Stimulated activated CD4-positive, alpha-beta T cell treated with anti-CD3 and anti-CD28 coated beads, Interleukin-1b, Interleukin-23, amount 100 ng/mL, for 1 hour (primary cell): ENCODE measurements at places on chromosomes 4 and X.

GRCh38 chr4:38489924-38490639, 173.9 kb upstream of the KLF3 start:
- no peak for DNase-seq

DNA sequence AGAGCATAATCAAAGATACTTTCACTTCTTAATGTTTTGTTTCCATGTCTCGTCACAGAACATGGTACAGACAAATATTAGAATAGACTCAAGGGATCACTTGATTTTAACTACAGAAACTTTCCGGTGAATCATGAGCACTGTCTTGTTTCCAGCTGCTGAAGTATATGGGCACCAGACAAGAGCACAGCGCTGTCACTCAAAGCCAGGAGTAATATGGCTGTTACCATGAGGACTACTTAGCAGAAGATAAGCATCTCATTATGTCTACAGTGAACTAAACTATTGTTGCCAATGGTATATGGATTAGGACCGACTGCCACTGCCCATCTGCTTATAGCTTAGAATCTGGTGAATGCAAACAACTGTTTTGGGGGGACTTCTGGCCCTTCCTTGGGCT, 34.3 kb downstream of the MECP2 start:
- DNase-seq, result no peak

DNA sequence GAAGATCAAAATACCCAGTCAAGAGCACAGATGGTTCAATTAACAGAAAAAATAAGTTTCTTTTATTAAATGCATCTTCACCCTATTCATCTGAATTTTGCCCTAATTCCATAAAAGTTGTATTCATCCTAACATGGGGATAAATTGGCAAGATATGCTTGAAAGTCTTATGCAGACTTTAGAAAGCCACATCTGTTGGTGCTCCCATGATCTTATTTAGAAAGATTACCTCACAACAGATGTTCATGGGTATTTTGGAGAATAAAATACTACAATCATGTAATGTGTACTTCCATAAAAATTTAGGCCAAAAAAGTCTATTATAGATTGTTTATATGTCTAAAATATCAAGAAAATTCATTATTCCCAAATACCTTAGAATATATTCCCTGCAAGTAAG, 510.3 kb downstream of the TECRL start:
- no peak for DNase-seq

- DNase-seq, result no peak
Measured at GRCh38 chr4:139465922-139466321, 12.0 kb downstream of the RAB33B start.

DNA sequence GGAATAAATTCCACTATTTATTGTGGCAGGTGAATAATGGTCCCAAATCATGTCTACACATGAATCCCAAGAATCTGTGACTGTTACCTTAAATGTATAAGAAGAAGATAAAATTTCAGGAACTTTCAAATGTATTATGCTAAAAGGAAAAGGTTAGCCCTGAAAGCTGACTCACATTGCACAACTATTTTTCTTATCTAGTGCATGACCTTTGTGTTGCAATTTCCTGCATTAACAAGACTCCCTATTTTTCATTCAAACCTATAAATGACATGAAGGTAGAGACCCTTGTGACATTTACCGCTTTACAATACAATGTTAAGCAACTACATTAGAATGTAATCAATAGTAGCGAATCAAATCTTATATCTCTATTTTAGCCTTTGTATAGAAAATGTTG, 36.7 kb downstream of the UBQLN2 start:
- DNase-seq, result no peak

DNA sequence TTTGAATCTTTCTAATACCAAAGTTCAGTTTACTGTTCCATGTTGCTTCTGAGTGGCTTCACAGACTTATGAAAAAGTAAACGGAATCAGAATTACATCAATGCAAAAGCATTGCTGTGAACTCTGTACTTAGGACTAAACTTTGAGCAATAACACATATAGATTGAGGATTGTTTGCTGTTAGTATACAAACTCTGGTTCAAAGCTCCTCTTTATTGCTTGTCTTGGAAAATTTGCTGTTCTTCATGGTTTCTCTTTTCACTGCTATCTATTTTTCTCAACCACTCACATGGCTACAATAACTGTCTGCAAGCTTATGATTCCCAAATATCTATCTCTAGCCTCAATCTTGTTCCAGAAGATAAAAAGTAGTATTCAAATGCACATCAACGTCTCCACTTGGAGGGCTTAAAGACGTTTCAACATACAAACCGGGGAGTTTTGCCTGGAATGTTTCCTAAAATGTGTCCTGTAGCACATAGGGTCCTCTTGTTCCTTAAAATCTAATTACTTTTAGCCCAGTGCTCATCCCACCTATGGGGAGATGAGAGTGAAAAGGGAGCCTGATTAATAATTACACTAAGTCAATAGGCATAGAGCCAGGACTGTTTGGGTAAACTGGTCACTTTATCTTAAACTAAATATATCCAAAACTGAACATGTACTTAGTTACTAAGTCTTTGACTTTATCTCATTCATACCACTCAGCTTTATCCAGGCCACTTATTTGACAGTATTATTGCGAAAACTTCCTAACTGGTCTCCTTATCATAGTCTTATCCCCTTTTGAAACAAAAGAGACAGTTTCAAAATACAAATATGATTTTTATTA, 3.6 kb upstream of the AFP start:
- no peak for DNase-seq

- no peak for DNase-seq
Measured at GRCh38 chrX:53421772-53422085, 725 bp downstream of the SMC1A start.

DNA sequence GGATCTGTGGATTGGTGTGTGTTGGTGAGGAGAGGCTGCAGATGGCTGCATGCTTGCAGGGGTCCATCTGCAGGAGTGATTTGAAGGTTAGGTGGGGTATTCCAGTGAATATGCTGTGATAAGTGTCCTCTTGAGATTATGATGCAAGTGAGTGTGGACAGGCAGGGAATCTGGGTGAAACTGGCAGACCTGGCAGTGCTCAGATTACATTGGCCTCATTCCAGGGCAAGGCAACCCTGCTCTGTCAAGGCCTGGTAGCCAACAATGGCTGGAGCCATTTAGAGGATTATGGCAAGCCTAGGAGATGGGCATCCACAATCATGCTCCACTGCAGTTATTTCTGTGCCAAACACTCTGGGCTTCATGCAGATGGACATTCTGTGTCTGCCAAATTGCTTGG, 113.9 kb downstream of the RTL3 start:
- DNase-seq, result no peak

GRCh38 chrX:66504481-66504880, 134.4 kb downstream of the EDA2R start:
- DNase-seq, result no peak

GRCh38 chrX:13069771-13070416, 25.5 kb upstream of the FAM9C start:
- no peak for DNase-seq

- DNase-seq, result no peak
Measured at GRCh38 chr4:155288999-155289398, 80.6 kb downstream of the NPY2R start.

DNA sequence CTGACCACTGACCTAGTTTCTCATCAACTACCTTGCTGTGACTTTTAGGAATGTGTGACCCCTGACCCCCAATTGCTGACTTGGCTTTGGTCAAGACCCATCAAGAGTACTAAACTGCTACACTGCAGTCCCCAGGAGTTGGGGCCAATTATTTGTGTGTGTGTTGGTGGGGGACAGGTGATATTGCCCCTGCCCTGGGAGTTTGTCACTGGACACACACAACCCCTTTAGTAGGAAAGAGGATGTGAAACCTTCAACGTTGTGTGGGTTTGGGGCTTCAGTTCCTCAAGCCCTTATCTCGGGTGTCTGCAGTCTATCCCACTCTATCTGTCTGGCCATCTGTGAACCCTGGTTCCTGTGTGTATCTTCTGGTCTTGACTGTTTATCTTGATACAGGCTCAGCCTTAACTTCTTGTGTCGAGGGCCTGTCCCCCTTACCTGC, 6.5 kb downstream of the SASH3 start:
- no peak for DNase-seq

- DNase-seq, result no peak
Measured at GRCh38 chrX:134249241-134249640, 12.3 kb downstream of the CCDC160 start.

DNA sequence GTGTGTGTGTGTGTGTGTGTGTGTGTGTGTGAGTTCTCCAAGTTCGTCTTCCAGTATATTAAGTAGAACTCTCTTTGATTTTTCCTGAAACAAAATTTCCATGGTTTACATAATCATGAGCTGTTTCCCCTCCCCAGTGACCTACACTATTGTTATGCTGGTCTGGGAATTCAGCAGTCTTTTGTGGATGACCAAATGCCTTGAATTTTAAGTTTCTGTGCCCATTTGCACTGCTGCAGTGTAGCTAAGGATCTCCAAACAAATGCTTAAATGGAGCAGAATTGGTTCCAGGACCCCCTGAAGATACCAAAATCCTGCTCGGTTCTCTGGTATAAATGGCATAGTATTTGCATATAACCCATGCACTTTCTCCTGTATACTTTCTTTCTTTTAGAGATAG, 77.2 kb upstream of the SLC34A2 start:
- DNase-seq, result no peak

DNA sequence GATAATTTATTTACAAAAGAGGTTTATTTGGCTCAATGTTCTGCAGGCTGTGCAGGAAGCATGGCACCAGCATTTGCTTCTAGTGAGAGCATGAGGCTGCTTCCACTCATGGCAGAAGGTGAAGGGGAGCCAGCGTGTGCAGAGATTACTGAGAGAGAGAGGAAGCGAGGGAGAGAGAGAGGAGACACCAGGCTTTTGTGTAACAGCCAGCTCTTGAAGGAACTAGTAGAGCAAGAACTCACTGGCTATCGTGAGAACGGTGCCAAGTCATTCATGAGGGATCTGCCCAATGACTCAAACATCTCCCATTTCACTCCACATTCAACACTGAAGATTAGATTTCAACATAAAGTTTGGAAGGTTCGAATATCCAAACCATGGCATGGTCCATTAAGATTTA, 12.7 kb downstream of the GUCY1A1 start:
- no peak for DNase-seq

DNA sequence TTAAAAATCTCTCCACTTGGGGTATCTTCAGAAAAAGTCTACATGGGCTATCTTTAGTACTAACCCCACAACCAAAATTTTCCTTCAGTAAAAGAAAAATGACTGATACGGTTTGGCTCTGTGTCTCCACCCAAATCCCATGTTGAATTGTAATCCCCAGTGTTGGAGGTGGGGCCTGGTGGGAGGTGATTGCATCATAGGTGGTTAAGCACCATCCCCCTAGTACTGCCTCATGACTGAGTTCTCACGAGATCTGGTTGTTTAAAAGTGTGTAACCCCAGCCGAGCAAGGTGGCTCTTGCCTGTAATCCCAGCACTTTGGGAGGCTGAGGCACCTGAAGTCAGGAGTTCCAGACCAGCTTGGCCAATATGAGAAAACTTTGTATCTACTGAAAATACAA, 66.8 kb downstream of the USP46 start:
- DNase-seq, result no peak

- DNase-seq, result no peak
Measured at GRCh38 chr4:153518001-153518400, 51.8 kb downstream of the TMEM131L start.

DNA sequence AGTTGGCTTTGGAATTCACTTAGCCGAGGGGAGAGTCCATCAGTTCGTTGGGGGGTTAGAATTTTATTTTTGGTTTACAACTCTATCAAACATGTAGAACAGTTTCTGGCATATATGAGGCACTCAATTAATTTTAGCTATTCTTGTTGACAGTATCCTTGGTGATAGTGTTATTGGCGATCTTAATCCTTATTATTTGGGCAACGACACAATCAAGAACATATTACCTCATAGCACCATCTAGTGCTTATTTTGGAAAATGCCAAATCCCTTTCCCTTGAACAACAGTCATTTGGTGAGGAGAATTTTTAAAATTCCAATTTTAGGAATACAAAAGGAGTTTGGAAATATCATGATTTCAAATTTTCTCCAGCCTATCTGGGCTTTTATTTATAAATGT, 17.9 kb upstream of the PGRMC1 start:
- no peak for DNase-seq

DNA sequence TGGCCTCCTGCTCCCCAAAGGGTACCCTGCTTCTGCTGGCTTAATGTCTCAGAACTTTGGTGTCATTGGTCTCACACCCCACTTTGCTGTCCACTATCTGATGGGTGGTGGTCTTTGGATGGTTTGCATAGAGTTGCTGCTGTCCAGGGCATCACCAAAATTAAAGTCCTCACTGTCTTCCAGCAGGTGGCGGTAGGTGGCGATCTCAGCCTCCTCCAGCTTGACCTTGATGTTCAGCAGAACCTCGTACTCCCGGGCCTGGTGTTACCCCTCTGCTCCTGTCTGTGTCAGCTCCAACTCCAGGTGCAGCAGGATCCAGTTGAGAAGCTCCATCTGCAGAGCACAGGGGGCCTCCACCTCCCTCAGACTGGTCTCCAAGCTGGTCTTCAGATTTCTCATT, 1169.5 kb upstream of the PABPC4L start:
- DNase-seq, result no peak

DNA sequence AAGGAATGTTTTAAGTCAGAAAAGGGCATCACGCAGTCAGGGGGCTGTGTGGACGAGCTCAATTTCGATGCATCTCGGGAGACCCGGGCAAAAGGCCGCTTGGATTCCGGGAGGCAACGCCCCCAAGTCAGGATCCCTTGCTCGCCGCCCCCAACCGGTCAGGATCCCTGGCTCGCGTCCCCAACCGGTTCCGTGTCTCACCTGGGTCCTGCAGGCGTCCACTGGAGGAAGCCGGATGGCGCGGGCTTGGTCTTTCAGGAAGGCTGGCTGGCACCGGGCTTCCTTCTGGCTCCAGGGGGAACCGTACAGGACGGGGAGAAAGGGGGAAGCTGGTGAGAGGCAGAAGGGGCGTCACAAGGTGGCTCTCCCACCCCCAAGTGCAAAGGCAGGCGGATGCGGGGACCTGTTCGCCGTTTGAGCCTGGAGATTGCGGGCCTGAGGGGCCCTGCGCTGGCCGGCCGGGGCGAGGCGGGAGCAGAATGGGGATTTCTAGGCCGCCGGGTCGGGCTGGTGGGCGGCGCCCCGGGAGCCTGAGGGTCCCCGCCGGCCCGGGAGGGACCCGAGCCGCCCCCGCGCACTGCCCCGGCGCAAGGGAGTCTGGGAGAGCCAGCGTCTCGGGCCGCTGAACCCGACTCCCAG, 84.7 kb downstream of the HPRT1 start:
- no peak for DNase-seq

DNA sequence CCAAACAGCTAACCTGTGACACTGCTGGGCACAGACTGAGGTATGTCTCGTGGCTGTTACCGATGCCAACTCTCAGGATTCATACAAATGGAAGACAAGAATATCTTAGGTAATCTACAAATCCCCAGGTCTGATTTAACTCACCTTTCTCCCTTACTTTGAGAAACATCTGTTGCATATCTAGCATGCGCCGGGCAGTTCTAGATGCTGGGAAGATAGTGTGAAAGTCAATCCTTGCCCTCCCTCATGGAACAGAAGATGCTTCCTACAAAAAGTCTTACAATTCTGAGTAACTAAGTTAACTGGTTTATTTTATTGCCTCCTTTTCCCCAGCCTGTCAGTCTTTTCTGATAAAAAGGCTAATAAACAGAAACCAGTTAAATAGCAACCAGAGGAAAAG, 212.2 kb upstream of the FAT1 start:
- DNase-seq, result no peak

- DNase-seq, result no peak
Measured at GRCh38 chrX:72027024-72027913, 104.4 kb downstream of the RTL5 start.

- DNase-seq, result no peak
Measured at GRCh38 chr4:181830404-181831035, 412.7 kb upstream of the TENM3 start.

GRCh38 chr4:107857741-107858140, 33.0 kb downstream of the SGMS2 start:
- DNase-seq, result no peak
